ENCODE measurements at places on chromosomes 16 and 17.

DNA sequence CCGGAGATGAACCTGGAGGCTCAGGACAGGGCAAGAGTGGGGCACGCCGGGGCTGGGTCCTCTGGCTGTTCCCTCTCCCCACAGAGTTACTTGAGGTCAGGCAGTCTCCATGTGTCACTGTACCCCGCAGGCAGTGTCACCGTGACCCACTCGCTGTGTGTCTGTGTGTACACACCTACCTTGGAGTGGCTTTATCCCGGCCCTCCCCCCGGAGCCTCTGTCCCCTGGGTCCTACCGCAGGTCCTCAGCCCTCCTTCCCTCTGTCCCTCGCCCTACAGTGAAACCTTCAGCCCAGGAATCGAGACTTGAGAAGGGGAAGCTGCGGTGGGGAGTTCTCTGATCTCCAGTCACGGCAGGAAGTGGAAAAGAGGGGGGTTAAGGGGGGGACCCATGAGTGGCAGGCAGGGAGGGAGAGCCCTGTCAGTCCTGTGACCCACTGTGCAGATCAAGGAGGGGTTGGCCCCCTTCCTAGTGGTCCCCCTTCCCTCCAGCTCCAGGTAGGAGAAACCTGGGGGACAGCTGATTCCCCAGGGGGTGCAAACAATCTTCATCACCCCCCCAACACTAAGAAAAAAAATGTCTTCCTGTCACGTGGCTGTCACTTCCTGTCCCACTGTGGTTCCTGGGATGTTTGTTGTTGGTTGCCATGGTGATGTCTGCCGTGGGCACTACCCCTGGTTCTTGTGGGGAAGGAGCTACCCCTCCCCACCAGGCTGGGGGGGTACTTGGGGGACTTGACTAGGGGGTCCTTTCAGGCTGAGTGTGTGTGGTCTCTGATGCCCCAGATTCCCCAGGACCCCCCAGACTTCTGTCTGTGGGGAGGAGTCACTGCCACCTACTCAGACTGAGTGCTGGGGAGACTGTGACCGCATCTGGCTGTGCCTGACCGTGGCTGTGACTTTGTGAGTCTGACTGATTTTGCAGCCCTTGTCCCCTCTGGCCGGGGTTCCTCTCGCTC, 13.7 kb downstream of the RARA start:
- peak; percentile 96 for DNase-seq

- DNase-seq, result no peak
Measured at GRCh38 chr16:474420-475122, 49.1 kb downstream of the RAB11FIP3 start.

DNA sequence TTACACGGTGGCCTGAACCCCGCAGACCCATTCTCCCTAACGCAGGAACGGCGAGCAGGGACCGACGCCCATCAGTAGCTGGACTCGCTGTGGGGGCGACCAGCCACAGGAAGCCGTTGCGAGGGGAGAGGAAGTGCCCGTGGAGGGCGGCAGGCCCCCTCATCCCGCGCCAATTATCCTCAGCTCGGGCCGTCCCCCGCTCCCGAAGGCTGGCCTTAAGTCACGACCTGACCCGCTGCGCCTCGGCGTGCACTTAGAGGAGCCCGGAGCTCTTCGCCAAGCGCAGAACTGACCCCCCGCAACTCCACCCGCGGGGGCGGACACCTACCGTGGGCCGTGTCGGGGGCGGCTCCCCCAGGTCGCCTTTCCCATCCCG, 401 bp downstream of the ARL16 start:
- DNase-seq, result no peak

- no peak for DNase-seq
Measured at GRCh38 chr17:13563866-13564265, 37.9 kb downstream of the HS3ST3A1 start.

DNA sequence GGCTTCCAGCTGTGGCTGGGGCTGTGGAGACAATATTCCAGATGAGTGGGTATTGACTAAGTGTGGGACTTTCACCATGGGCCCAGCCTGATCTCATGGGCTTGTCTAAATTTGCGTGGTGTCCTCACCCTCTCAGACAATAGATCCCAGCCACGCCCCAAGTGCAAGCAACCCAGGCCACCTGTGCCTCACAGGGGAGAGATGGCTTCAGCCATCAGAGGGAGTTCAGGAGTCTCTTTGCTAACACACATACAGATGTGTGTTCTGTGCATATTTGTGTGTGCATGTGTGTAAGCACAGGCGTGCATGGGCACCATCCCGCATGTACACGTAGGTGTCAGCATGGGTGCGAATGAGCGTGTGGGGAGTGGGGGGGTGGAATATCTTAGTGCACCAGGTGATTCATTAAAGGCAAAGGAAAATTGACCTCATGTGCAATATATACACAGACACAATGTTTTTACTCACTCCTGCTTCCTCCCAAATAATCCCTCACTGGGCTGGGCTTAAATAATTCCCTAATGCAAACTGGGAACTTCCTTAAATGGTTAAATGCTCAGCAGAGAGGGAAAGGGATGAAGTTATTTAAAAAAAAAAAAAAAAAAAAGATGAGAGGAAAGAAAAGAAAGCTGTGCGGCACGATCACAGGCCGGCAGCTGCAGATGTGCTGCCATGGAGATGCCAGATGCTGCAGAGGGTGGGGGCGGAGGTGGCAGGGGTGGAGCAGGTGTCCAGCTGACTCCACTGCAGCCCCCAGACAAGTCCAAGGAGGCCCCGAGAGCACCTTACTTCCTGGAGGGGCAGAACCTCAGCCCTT, 24.0 kb upstream of the CDC42EP4 start:
- no peak for DNase-seq

GRCh38 chr16:19601083-19601976, 45.8 kb downstream of the VPS35L start:
- peak; percentile 45 for DNase-seq

DNA sequence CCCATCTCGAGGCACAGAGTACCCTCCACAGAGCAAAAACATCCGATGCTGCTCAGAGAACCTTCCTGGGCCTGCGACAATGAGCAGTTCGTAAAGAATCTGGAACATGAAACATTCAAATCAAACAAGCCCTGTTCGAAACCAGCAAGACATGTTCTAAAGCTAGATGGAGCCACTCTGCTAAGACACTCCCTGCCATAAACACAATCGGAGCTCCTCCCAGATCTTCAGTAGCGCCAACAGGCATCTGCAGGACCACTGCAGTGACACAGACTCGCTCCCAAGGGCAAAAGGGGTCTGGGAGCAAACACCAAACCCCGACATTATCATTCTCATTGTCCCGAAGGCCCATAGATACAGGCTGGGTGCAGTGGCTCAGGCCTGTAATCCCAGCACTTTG, 108.7 kb downstream of the ZFHX3 start:
- no peak for DNase-seq

DNA sequence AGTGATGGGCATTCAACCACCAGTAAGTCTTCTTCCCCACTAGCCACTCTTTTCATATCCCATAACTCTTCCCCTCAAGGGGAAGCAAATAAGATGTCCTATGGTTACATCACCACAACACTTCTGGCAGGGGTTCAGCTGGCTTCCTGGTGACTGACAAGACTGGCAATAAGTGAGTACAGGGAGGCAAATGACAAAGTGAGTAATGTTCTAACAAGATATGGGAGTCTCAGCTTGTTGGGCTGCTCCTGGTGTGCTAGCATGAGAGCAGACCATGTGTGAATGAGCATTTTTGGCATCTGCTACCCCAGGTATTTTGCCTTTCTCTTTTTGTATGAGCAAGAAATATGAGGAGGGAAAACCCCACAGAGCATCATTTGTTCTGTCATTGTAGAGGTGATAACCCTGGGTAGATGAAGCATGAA, 9.9 kb downstream of the TMIGD1 start:
- peak; percentile 24 for DNase-seq

- DNase-seq, result no peak
Measured at GRCh38 chr16:67151431-67152097, 766 bp upstream of the B3GNT9 start.

DNA sequence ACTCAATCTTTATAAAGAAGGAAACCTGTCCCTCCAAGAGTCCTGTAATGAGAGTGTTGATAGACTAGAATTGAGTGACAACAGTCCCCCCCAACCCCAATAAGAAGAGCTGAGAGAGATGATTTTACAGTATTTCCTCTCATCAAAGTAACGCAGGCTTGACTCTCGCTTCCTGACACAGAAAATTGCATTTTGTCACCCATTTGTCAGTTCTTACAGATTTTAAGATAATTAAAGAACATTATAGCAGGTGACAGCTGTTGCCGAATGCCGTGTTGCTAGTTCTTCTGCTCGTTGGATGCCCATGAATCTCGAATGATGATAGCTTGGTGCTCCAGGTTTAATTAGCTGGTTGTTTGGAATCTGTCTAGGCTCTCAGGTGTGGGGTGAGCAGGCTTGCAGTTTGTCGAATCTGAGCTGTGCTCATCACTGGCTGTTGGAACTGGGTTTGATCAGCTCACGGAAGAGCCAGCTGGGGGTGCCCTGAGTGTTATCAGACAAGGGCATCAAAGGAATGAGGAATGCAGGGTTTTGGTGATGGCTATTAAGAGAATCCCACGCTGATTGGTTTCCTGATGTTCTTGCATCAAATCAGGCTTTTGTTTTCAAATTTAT, 84.8 kb upstream of the CPHXL start:
- DNase-seq, result no peak

DNA sequence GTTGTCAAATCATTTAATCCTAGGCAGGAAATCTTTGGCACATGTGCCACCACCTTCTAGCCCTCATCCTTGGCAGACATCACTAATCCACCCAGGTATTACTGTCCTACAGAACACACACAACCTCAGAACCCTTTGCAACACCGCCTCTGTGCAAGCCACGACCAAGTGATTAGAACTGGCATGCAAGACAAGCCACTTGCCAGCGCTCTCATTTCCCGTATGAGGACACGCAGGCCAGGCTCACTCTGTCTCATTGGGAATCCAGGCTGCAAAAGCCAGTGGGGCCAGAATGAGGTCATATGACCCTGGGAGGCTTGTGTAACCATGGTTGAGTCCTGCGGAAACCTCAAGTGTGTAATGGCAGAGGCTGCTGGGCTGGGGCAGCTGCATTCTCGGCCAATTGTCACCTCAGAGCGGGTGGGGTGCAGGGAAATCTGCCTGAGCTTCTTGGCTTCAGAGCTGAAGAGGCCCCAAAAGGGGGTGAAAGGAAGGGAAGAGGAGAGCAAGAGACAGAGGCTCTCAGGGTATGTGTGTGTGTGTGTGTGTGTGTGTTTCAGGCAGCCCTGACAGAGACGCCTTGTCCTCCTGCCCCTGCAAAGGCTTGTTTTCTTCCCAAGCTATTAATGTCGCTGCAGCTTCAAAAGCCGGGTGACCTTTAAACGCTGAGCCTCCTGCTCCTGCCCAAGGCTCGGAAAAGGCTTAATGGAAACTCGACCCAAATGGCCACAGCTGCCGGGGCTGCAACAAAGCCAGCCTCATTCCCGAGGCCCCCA, 43.2 kb upstream of the MRPS23 start:
- DNase-seq, result no peak

DNA sequence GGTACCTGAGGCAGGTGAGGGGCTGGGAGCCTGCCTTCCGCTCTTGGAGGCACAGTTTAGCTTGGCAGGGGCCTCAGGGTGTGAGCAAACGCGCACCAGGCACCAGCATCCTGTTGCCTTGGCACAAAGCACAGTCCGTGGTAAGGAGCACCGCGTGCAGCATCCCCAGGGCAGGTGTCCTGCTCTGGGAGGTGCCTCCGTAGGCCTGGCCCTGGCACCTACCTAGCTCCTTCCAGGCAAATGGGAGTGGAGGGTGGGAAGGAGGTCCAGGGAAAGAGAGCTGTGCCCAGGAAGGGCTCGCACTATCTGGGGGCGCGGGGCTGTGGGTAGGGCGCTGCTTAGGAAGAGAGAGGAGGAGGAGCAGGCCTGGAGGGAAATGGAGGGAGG, 3.1 kb upstream of the GSE1 start:
- DNase-seq, result no peak

- peak; percentile 36 for DNase-seq
Measured at GRCh38 chr17:45298546-45299285, 18.1 kb downstream of the MAP3K14 start.

GRCh38 chr16:89374393-89374960, 115.9 kb downstream of the ANKRD11 start:
- no peak for DNase-seq

DNA sequence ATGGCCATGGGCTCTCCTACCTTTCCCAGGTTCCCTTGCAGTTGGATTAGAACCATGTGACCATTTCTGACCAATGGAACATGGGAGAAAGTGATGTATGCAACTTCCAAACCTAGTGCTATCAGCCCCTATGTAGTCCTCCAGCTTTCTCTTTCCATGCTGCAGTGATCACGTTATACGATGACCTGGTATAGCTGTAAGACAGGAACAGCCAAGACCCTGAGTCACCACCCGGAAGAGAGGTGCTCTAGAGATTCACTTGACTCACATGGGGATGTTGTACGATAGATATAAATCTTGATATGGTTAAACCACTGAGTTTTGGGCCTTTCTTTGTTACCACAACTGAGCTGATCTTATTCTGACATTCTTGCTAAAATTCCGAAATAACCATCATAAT, 65.1 kb downstream of the NOG start:
- DNase-seq, result no peak

DNA sequence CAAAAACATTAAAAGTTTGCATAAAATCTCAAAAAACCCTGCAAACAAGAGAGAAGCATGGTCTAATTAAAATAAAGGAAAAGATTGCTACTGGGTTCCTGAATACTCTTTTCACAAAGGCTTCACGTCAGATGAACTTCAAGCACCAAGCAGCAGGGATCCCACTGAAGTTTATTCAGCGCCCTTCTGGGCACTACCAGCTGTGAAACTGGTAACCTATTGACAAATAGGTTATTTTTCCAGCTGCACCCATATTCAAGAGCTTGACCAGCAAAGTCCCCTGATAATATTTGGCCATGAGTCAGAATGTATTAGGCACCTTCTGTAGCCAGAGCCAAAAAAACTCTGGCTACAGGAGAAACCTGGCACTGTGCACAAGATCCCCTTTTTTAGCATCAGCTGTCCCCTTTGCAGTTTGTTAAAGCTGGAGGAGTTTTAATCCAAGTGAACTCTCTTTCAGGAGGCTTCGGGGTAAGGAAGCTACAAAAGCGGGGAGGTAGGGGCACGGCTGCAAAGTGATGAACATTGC, 60.3 kb downstream of the GRIN2A start:
- DNase-seq, result no peak

DNA sequence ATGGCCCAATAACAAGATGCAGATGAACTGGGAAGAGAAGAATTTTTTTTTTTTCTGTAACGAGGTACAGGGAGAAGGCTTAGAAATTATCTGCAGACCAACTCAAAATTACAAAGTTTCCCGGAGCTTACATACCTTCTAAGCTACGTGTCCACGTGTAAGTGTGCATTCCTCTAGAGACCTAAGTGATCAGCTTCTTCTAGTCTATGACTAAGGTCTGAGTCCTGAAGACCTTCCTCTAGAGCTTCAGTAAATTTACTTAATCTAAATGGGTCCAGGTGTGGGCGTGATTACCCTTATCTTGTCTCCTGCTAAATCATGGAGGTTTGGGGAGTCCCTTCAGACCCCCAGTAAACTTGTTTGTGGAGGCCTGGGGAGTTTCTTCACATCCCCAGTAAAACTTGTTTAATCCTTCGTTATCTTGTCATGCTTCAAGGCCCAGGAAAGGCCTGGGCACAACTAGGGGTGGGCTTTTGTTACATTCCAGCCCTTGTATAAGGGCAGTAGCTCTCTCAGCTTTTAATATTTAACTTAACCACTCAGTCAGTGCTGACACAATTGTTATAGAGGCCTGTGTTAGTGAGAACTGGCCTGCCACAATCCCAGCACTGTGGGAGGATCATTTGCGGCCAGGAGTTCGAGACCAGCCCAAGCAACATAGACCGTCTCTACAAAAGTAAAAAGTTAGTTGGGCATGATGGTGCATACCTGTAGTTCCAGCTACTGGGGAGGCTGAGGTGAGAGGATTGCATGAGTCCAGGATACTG, 342.3 kb downstream of the SNX29 start:
- DNase-seq, result no peak

- no peak for DNase-seq
Measured at GRCh38 chr16:69093974-69094373, 11.5 kb upstream of the HAS3 start.

- peak; percentile 93 for DNase-seq
Measured at GRCh38 chr16:90022209-90023077, 3.2 kb upstream of the DBNDD1 start.

Data from GM12865 (cell line).